Inflammatory macrophage treated with lipopolysaccharide for 1 hour (primary cell): ENCODE measurements at places on chromosomes 5 and 9.

- no peak for DNase-seq
Observed at GRCh38 chr5:137310051-137310730, 188.9 kb downstream of the SPOCK1 start.

DNA sequence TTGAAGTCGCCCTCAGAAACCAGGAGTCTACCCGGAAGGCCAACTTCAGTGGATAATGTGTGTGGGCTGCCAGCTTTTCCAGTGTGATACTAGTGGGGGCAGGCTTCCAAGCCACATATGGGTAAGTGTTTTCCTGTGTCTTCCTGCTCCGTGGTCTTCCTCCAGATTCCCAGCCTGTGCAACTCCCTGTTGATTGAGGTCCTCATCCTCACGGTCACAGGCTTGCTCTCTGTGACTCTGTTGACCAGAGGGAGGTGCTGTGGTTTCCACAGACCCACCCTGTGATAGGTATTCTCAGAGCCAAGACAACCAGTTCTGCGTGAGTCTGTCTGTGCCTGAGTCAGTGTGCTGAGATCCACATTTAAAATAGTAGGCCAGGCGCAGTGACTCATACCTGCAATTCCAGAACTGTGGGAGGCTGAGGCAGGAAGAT, 388.0 kb upstream of the IRX2 start:
- DNase-seq = no peak

- no peak for DNase-seq
Observed at GRCh38 chr5:170745481-170746071, 37.9 kb upstream of the GABRP start.

DNA sequence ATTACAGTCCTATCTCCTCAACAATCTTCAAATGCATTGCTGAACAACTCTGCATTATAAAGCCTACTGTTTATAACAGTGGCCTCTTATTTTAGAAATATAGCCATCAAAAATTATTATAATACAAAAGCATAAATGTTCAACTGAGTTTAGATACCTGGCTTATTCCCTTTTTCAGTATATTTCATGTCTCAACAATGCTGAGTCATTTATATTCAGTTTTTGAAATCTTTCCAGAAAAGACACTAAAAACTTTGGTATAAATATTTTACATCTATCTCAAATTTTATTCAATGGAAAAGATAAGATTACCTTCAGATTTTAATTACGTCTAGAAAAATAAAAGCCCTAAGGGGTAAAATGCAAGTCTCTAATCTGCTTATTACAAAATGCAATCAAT, 37.9 kb downstream of the LURAP1L start:
- no peak for DNase-seq

GRCh38 chr5:54401515-54401914, 54.0 kb upstream of the HSPB3 start:
- no peak for DNase-seq

DNA sequence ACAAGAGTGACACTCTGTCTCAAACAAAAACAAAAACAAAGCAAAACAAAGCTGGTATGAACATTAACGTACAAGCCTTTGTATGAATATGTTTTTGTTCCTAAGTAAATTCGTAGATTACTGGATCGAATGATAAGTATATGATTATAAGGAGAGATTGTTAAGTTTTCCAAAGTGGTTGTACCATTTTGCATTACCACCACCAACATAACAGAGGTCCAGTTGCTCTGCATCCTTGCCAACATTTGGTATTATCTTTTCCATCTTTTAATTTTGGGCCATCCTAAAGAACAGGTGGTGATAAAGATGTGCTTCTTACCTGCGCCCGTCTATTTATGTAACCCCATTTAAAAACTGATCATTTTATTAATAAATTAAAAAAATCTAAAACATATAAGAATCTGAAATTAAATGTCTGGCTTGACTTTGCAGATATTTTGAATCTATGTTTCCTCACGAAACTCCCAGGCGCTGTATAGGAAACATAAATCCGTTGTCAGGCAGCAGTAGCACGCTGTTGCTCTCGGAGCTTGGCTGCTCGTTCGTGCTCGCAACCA, 593 bp upstream of the NAA35 start:
- no peak for DNase-seq
